Omental fat pad (tissue), 4 donors: ENCODE measurements at places on chromosomes 12 and 14. TPM values are rescaled to one million over a fixed set of nuclear protein-coding genes. Genes with fewer than 3 reads are reported as not detected.

DNA sequence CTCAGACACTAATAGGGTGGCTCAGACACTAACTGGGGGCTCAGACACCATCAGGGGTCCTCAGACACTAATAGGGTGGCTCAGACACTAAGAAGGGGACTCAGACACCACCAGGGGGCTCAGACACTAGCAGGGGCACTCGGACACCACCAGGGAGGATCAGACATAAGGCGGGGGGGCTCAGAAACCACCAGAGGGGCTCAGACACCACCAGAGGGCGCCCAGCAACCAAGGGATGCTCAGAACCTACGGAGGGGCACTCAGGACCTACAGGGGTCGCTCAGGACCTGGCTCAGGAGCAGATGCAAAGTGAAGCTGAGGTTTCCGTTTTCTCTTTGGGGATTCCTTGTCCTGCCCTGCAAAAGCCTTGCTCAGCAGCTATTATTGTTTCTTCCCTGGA, 448.5 kb downstream of the TMEM121 start:
- no peak for DNase-seq

DNA sequence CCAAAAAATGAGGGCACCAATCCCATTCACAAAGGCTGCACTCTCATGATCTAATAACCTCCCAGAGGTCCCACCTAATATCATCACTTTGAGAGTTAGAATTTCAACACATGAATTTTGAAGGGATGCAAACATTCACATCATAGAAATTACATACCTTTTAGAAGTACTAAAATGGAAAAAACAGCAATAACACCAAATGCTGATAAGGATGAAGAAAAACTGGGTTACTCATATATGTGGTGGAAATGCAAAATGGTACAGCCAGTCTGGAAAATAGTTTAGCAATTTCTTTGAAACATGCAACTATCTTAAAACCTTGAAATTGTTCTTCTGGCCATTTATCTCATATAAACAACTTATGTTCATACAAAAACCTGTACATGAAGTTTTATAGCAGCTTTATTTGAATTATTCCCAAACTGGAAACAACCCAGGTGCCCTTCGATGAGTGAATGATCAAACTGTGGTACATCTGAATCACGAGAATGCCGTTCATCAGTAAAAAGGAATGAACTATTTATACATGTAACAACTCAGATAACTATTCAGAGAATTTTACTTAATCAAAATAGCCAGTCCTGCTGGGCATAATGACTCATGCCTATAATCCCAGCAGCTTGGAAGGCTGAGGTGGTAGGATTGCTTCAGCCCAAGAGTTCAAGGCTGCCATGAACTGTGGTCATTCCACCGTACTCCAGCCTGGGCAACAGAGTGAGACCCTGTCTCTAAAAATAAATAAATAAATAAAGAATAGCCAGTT, 109.4 kb upstream of the SSTR1 start:
- no peak for DNase-seq

SPTLC2 gene
- total RNA-seq, result 57.6 TPM

DNA sequence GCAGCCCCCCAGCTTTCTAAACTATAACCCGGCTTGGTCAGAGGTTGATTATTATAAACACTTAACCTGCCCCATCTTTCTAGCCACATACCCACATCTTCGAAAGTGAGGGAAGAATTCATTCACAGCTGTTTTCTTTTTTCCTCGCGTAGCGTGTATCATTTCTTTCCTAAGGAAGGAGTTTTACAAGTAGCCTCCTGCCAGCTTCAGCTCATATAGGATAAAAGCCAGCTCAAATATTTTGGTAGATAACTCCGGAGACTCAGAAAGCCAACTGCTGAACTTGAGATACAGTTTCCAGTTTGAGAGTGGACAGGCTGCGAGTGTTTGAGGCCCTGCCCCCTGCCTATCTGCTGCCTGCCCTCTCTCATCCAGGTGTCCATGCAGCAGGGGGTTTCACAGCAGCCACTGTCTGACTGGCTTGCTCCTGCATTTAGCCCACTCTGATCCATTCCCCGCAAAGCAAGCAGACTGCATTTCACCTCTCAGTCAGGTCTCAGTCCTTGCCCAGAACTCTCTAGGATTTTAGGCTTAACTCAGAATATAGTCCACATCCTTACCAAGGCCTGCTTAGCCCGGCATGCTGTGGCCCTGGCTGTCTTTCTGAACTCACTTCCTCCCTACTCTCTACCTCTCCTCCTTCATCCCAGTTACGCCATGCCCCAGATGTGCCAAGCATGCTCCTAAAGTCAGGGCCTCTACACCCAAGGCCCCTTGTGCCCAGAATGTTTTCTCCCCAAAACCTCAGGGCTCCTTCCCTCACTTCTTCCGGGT, 46.9 kb downstream of the EVL start:
- no peak for DNase-seq

GRCh38 chr12:117724543-117724942, 244.2 kb downstream of the KSR2 start:
- no peak for DNase-seq

DNA sequence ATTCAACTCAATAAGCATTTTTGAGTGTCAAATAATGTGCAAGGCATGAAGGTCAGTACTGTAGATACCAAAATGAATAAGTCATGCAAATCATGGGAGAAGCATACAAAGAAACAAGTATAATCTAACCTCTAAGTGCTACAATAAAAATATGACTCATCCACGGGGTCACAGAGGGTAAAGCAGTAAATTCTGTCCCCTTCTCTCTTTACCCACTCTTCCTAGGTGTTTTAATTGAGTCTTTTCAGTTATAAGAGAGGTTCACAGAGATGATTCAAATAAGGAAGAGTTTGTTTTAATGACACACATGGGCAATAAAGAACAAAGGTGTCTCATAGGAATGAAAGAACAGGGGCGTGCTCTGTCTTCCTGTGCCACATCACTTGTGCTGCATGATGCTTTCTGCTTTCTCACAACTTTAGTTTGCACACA, 71.5 kb upstream of the DAAM1 start:
- DNase-seq, result no peak

DNA sequence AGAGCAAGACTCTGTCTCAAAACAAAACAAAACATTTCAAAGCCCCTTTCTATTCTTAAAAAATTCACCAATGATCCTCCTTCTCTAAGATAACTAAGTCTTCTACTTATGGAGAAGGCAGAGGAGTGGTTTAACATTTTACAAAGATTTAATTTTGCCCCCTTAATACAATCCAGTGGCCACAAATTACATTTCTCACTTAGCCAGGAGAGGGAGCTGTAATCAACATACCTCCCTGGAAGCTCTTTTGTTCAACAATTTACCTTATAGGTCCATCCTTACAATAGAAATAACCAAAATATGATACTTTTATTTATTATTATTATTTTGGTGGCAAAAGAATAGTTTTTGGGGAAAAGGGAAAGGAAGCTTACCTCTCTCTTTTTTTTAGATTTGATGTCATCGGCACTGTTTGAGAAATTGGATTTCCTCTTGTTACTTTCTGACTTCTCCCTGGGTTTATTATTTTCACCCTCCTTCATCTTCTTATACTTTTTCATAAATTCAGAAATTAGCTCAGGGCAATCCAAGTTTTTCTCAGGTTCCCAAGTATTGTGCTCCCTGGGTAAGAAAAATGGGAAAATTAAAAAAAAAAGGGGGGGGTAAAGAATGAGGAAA, 28.1 kb downstream of the CBX5 start:
- no peak for DNase-seq

- DNase-seq, result no peak
Observed at GRCh38 chr12:7439579-7440505, 4.1 kb downstream of the CD163L1 start.

RHEBL1 gene
- total RNA-seq, result not detected

GRCh38 chr12:47560415-47560814, 145.4 kb downstream of the RPAP3 start:
- no peak for DNase-seq

DNA sequence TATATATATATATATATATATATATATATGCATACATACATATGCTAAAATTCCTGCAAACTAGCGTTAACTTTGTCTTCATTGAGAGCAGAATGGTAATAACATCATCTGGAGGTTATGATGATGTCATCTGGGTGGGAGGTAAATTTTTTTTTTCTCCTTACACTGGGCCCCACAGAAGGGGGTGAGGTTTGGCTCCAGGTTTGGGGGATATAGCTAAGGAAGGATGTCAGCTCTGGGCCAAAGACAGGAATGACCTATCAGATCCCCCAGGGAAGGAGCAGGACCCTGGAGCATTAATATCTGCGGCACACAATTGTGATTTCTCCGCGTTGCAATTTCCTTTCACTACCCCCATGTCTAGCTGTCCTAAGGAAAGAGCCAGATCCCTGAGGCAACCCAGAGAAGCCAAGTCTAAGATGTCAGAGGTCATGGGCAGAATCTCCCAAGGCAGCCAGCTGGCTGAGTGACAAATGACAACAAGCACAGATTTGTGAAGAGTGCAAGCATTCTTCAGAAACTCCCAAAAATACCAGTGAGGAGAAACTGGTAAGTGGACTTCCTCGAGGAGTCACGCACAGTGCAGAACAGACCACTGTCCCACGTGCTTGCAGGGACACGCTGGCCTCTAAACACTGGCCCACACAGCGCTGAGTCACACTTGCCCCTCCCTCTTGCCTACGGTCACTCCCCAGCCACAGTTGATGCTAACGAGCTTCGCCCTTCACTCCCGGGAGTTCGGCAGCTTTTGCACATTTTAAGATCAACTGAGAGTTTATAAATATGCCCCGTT, 9.9 kb downstream of the UBC start:
- peak; percentile 78 for DNase-seq

TSPAN9 gene
- total RNA-seq, result 23.4 TPM

IL26 gene
- not detected for total RNA-seq

APOF gene
- not detected for total RNA-seq

- no peak for DNase-seq
Observed at GRCh38 chr14:102646615-102647014, 54.2 kb downstream of the RCOR1 start.

ART4 gene
- total RNA-seq, result 1.9 TPM

- DNase-seq, result no peak
Observed at GRCh38 chr14:64202716-64203115, 91.5 kb downstream of the ESR2 start.

GRCh38 chr14:38618514-38618913, 362.6 kb upstream of the CLEC14A start:
- no peak for DNase-seq

DNAI7 gene
- 0.56 TPM for total RNA-seq
